B cell (primary cell): ENCODE measurements at places on chromosomes 7 and 10.

GRCh38 chr7:117479225-117480054 lies at the start of gene CFTR:
Gene CFTR, plus strand, starts transcription at chr7:117480025. Its CDS starts 70 bp downstream, at chr7:117480095.
- no peak for DNase-seq

DNA sequence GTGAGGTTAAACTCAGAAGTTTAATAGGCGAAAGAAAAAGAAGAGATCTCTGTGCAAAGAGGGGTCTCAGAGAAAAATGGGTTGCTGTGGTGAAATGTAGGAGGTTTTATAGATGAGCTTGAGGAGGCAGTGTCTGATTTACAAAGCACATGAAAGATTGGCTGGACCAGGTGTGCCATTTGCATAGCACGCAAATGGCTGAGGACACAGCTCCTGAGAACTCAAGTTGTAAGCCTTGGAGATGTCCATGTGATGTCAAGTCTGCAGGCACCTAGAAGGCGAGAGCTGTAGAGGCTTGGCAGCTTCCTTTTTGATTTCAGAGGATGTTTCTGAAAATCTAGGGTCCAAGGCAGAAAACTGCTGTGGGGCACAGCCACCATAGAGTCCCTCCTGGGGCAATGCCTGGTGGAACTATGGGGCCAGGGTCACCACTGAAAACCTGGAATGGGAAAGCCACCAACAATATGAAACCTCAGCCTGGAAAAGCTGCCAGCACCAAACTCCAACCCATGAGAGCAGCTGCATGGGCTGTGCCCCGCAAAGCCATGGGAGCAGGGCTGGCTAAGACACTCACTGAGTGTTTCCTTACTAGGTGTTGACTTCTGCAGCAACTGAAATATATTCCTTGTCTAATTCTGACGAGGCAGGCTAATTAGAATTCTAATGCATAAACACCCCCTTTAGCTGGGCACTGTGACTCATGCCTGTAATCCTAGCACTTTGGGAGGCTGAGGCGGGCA lies 96.9 kb upstream of the TNS3 start:
- DNase-seq, result no peak

DNA sequence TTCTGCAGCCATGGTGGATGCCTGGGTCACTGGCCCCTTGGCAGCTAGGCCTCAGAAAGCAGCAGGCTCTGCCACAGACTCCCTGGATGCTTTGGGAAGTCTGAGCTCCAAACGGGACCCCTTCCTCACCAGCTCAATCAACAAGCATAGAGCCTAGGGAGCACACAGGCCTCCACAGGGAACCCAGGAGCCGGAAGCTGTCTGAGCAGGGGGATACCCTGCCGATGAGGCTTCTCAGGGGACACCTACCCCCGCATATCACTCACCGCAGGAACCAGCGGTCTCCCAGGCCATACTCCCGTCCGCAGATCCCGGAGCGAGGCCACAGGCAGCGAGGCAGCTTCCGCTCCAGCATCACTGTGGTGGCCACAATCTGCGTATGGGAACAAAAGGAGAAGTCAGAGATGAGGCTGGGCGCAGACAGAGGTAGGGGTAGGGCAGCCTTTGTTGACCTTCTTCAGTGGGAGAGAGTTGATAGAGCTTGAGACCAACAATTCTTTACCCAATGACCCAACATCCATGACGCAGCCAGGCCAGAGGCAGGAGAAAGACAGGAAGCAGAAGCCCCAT lies 13.4 kb downstream of the TRPV6 start:
- no peak for DNase-seq

DNA sequence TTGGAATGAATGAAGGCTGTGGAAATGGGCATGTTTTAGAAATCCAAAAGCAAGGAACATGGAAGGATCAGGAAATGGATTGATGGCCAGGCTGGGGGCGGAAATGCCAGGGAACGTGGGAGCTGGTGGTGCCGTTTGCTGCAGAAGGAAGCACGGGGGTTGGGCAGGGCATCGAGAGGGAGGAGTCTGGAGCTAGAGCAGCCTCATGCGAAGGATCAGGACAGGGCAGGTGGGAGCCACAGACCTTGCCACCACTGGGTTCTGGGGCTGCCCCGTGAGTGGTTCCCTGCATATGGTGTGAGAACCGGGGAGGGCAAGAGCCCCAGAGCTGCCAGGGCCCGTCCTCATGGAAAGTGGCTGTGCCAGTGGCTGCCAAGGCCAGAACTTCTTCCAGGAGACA lies 193.8 kb upstream of the ZNF32 start:
- no peak for DNase-seq

DNA sequence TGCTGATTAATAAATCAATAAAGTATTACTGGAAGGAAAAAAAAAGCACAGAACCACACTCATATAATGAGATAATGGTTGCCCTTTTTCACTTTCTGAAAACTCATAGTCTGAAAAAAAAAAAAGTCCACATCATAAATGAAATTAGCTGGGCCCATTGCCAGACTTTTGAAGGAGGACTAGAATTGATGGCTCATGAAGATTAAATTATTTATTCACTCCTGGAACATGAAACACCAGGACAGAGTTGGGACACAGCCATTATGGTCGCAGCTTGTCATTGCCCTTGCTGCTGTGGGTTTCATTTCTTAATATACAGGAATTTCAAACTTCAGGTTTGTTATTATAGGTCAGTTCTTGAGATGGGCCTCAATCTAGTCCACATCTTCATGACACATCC lies 91.9 kb downstream of the CNTNAP2 start:
- no peak for DNase-seq

- DNase-seq, result peak; percentile 93
Observed at GRCh38 chr7:20217193-20217948, at the start of gene MACC1. Gene MACC1, minus strand, starts transcription at chr7:20217384. Its CDS starts 55,522 bp downstream, at chr7:20161862.

GRCh38 chr10:23197416-23197861 lies 5.3 kb downstream of the PTF1A start:
- DNase-seq, result no peak

DNA sequence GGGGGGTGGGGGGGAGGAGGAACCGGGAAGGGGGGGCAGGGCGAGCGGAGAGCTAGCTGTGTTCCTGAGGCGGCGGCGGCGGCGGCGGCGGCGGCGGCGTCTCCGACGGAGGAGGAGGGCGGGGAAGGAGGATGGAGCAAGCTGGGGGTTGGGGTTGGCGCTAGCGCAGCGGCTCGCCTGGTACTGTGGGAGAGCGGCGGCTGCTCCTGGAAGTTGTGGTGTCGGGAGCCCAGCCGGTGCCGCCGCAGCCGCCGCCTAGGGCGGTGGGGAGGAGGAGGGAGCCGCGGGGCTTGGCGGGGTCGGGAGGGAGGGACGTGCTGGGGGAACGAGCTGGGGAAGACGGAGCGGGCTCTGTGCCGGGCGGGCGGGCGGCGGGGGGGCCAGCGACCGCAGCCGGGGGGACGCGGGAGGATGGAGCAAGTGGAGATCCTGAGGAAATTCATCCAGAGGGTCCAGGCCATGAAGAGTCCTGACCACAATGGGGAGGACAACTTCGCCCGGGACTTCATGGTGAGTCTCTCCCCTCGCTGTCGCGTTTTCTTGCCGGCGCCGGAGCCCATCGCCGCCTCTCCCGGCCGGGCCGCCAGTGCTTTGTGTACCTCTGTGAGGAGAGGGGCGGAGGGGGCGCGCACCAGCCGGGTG lies at the start of gene PTPN12:
Gene PTPN12 (plus strand): TSS at position 160 of the 642 bp plus-strand sequence. CDS start 252 bp downstream, at position 412.
- DNase-seq, result peak; percentile 67

DNA sequence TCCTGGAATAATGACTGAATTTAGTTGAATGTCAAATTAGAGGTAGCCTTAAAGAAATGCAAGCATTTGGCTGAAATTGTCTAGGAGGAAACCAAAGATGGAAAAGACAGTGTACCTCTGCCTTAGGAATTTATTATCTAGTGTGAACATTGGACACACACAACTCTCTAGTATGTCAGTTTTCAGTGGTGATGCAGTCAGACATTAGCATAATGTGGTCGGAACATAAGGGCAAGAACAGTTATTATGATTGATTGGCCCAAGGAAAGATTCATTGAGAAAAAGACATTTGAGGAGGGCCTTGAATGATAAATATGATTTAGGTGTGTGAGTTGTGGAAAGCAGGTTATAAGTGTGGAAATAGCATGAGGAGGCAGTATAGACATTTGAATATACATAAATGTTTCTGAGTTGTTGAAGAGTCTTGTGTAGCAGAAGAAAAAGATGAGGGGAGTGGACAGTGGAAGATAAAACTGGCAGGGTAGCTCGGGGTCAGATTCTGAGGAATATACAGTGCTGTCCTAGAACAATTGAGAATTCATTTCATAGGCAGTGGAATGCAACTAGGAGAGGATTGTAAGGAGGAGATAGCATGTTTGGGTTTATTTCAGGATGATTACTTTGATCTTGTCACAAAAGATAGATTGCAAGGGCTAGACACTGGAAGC lies 414.7 kb downstream of the SUGCT start:
- no peak for DNase-seq

GRCh38 chr7:109616551-109617069 lies 1046.9 kb downstream of the DNAJB9 start:
- no peak for DNase-seq

GRCh38 chr10:78721231-78721630 lies 347.5 kb upstream of the ZMIZ1 start:
- DNase-seq, result no peak

DNA sequence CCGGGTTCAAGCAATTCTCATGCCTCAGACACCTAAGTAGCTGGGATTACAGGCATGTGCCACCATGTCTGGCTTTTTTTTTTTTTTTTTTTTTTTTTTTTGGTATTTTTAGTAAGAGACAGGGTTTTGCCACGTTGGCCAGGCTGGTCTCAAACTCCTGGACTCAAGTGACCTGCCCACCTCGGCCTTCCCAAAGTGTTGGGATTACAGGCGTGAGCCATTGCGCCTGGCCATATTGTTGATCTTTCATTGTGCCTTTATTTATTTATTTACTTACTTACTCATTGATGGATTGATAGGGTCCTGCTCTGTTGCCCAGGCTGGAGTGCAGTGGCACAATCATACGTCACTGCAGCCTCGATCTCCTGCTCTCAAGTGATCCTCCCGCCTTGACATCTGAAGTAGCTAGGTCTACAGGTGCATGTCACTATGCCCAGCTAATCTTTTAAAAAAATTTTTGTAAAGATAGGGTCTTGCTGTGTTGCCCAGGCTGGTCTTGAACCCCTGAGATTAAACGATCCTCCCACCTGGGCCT lies 30.4 kb downstream of the SVIL start:
- no peak for DNase-seq

GRCh38 chr7:124992851-124993562 lies 63.4 kb upstream of the POT1 start:
- no peak for DNase-seq

GRCh38 chr7:98681511-98681910 lies 64.4 kb downstream of the NPTX2 start:
- DNase-seq, result no peak

DNA sequence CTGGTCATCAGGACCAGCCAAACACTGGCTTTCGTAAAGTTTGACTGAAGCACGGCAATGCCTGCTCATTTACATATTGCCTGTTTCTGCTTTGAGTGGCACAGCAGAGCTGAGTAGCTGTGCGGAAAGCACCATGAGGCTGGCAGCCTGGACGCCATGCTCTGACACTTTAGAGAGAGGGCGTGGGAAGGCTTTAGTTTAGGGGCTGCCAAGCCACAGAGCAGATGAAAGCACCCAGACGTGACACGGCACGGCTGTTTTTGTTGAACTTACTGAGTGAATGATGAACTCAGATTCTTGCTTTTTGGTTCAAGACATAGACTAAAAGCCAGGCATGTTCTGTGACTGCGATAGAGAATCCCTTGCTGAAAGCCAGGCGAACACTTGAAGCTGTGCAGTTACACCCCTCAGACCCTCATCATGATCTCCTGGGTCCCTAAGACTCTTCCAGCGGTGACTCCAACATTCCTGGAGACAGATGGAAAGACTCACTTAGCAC lies 182.1 kb downstream of the ZMYND11 start:
- DNase-seq, result peak; percentile 91

GRCh38 chr10:3090914-3091787 lies 23.8 kb downstream of the PFKP start:
- DNase-seq, result no peak

GRCh38 chr10:13536674-13537366 lies 8.0 kb upstream of the BEND7 start:
- DNase-seq, result peak; percentile 51

DNA sequence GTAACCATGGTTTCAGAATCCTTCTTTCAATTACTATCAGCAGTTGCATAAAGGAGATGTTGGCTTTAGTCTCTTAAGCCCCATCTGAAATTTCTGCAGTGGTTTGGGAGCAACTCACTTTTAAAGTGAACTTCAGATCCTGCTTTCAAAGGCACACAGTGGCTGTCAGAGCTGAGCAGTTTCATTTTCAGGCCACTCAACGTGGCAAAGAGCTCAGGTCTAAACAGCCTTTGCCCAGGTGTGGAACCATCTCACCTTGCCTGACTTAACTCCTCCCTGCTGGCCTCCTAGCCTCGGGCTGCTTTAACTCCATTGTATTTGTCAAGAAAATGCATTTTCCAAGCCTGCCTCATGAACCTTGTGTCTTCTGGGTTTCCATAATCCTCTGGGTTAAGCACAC lies 197.5 kb upstream of the KMT2E start:
- no peak for DNase-seq

- DNase-seq, result no peak
Observed at GRCh38 chr10:105062951-105063350, 421.9 kb downstream of the SORCS3 start.

DNA sequence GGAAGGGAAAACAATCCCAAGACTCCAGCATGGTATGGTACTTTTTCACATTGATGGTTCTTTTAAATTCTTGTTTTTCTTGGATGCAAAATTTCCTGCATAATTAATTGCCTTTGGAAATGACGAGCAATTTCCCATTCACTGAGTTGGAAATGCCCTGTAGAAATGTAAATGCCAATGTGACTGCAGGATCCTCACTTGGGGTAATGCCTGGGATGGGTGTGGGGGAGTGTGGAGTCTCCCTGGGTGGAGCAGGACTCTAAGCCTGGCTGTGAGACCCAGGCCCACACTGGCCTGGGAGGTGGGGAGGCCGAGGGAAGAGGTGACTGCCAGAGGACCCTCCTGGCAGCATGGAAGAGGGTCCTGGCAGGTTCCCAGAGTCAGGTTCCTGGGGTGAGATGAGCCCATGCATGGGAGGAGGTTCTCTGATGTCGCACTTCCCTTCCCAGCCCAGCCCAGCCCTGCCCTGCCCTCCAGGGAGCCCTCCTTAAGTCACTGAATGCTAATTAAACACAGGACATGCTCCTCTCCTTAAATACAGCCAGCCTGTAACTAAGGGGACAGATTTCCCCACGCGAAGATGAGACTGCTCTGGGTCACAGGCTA lies 157.9 kb downstream of the GFRA1 start:
- DNase-seq, result no peak

DNA sequence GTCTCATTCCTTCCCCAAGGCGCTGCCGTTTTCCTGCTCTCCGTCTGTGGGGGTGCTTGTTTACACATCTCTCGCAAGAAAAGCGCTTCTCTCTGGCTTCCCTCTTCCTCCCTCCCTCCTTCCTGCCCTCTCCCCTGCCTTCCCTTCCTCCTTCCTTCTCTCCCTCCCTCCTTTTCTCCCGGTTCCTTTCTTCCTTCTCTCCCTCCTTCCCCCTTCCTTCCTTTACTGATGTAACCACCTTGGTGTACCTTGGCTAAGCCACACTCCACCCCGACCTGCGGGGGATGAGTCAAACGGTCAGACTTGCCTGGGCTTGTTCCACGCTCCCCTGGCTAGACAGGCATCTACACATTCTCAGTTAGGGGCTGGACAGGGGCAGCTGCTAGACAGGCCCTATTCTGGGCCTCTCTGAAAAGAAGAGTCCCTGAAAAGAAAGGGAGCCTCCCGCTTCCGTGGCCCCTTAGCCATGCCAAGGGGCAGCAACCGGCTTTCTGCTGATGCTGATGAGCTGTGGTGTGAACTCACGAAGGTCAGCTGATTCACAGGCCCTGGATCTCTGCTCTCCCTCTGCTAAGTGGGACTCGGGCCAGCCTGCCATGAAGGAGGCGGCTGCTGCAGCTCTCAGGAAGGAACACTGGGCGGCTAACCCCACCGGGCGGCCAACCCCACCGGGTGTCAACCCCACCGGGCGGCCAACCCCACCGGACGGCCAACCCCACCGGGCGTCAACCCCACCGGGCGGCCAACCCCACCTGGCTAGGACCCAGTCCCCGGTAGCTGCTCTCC lies 216.8 kb downstream of the TCERG1L start:
- DNase-seq, result no peak
